Stimulated activated CD8-positive, alpha-beta memory T cell treated with anti-CD3 and anti-CD28 coated beads, Interleukin-7, amount 100 ng/mL, for 1 hour (primary cell): ENCODE measurements at places on chromosomes 1 and 21.

DNA sequence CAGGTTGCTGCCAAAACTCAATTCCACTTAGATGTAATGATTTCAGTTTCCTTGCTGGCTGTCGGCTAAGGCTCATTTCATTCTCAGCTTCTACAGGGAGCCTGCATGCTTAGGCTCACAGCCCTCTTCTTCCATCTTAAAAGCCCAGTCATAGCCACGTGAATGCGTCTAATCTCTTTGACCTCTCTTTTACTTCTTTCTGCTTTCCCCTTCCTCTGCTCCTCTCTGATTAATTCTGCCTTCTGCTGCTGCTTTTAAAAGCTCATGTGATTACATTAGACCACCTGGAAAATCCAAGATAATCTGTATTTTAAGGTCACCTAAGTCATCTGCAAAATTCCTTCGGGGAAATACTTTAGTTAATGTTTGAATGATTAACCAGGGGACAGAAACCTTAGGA, 812.8 kb upstream of the BRINP3 start:
- DNase-seq, result no peak

GRCh38 chr1:52546852-52547251, 6.0 kb downstream of the TUT4 start:
- DNase-seq, result no peak

- no peak for DNase-seq
Observed at GRCh38 chr1:26160527-26161414, 1.9 kb downstream of the FAM110D start.

GRCh38 chr1:181319907-181320306, 163.4 kb upstream of the CACNA1E start:
- DNase-seq, result no peak

DNA sequence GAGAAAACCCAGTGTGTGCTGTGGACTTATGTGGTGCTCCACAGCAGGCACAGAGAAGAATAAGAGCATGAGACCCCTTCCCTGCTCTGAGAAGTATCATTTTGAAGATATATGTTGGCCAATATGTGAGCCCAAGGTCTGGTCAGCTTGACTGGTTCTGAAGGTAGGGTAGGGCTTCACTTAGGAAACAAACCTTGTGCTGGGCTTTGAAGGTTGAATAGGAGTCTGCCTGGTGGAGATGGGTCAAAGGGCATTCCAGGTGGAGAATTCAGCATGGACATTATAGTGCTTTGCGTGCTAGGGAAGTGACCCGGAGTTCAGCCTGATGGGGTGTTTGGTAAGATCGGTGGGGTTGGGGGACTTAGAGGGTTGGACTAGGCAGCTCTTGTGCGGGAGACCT, 99.1 kb downstream of the EPHB2 start:
- no peak for DNase-seq

DNA sequence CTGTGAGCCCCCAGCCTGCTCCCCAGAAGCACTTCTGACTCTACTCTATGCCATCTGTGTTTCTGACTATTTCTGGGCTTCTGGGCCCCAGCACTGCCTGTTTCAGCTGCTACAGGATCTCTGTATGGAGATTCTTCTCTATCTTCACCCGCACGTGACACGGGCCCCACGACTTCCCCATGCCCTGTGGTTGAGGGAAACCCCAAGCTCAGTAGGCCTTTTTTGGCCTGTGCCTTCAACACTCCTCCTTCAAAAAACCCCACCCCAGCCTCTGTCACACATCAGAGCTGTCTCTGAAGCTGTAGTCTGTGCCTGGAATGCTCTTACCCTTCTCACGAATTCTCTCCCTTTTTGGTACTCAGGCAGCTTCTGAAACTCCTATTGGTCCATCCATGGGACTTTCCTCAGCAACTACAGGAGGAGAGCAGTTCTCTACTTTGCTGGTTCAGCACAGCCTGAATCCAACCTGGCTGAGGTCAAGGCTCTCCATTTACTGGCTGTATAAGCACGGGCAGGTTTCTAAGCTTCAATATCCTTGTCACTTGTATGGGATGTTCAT, 2.0 kb upstream of the NID1 start:
- no peak for DNase-seq

DNA sequence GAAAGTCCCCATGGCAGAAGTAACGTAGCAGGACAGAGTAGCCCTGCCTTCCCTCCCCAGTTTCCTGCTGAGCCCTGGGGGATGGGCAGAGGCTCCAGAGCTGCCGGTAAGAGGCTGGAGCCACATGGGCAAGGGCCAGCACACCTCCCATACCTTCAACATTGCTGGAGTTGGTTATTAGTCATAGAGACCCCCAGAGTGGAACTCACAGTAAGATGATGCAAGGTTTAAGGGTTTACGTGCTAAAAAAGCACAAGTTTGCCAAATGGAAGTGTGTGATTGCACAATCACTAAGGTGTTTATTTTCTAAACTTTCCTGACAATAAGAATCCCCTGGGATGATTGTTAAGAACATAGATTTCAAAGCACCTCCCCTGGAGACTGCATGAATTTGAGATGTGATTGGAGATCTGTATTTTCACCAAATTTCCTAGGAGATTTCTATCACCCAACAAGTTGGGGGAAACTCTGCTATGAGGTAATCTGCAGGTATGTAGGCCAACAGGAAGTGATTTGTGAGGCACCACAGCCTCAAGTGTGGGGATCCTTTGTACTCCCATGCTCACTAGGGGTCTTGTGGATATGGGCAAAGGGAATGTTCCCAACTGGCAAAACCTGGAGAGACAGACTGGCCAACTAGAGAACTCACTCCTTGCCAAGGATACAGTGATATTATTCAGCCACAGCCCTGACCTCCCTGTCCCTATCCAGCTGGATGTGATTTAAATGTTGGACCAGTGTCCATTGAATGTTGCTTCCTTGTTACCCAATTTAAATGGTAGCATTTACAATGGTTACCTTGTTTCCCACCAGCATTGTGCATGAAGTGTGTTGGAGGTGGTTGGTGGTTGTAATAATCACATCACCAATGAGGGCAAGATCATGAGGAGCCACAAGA, 37.1 kb upstream of the CSF1 start:
- DNase-seq, result no peak

DNA sequence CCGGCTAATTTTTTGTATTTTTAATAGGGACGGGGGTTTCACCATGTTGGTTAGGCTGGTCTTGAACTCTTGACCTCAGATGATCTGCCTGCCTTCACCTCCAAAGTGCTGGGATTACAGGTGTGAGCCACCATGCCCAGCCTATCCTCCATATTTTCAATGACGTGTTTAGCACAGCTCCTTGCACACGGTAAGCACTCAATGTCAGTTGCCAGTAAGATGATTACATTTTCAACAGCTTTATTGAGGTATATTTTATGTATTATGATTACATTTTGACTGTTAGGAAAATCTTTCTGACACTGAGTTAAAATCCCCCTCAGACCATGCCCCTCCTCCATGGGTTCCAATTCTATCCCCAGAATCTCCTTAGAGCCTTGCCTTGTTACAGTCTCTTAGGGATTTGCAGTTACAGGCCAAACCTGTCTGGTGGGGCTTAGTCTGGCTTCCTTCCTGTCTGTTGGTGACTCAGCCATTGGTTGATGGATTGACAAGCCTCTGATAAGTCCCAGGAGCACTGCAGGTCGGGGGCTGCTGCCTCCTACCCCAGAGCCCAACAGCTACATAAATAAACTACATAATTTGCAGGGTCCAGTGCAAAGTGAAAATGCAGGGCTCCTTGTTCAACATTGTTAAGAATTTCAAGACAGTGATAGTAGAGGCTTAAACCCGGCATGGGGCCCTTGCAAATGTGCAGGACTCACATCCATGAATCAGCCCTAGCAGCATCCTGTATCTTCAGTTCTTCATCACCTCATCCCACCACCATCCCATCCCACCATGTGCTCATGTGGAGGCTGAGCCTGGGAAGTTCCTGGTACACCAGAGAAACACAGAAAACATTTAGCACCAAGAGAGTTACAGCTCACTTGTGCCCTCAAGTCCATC, 23.4 kb downstream of the COA7 start:
- DNase-seq, result no peak

GRCh38 chr1:96048572-96049212, 672.9 kb upstream of the PTBP2 start:
- no peak for DNase-seq

DNA sequence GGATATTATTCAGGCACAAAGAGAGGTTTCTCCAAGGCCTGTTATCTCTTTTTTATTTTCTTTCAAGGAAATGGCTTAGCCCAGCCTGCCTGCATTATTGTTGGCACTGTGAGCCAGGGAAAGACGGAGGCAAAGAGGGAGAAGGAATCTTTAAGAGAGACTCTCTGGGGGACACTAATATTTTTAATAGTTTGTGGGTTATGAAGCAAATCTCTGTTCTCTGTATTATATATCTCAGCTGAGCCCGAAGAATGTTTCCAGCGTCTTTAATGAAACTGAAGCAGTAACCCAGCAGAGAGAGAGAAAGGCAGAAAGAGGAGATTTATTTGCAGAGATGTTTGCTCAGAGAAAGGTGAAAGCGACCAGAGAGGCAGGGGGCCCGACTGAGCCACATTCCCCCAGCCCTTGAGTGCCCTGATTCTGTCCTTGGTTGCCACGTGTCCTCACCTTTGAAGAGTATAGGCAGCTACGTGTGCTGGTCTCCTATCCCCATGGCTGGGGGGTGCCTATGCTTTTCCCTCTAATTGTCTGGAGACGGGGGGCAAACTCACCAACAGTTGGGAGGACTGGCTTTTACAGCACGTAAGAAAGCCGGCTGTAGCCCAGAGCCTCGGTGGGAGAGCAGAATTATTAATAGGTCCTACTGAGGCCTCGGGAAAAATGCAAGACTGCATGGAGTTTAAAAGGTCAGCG, 166.4 kb downstream of the TRABD2B start:
- no peak for DNase-seq

DNA sequence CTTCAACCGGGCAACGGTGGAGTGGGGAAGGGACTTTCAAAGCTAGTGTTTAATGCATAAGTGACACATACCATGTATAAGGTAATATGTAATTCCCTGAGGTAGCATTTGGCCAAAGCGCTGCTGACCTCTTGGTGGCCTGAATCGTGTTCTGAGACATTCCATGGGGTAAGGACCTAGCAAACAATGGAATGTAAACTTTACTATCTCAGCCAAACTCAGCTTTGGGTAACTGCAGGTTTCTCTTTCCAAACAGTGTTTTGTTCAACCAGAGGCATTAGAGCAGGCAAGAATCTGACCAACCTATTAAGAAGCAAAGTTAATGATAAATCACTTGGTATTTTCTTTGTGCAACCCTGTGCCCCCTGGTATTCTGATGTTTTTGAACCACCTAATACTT, 22.0 kb downstream of the TGFB2 start:
- DNase-seq, result no peak

DNA sequence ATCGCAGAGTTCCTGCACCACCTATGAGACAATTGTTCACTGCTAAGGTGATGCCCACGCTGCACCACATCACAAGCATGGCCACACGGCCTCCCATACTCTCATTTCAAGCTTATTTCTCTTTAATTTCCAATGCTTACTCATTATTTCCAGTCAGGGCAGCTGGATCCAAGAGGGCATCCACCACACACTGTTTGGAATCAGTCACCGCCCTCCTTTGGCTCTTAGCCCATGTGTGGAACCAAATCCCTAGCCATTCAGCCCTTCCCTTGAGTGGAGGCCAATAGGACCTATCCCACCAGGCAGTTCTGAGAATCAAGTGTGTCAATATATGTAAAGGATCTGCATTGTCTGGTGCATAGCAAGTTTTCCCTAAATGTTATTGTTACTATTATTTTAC, 26.3 kb upstream of the PALMD start:
- DNase-seq, result no peak

DNA sequence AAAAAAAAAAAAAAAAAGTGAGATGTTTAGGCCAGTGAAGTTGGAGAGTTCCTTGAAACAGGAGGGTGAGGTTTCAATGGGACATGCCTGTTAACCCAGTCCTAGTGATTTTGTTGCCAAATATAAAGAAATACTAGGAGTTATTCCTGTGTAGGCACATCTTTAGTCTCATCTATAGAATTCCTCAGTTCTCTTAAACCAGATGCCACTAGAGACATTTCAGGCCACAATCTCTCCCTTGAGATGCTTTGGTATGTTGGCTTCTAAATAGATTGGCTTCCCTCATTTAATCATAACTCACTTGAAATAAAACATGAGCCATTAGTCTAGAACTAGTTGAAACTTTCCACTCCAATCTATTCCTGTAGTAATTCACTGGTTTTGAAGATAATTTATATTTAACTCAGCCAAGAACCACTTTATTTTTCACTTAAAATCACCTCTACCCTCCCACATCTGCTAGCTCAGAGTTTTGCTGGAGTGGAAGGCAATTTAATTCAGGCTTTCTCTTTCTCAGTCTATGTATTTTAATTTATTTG, 29.8 kb downstream of the GPR137B start:
- no peak for DNase-seq

DNA sequence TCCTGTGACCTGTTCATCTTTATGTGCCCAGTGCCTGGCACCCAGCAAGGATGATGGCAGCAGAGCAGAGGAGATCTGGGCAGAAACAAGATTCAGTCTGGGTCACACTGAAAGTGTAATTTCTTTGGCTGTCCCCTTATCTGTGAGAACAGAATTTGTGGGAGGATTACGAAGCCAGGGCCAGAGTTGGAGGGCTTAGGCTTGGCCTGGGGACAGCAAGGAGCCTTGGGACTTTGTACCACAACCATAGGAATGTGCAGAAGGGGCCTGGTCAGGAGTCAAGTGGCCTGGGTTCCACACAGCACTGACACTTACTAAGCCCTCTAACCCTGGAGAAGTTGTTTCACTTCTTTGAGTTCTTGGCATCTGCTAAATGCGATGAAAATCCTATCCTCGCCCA, 12.8 kb downstream of the PMVK start:
- DNase-seq, result no peak

GRCh38 chr1:239952348-239953308, 139.1 kb upstream of the FMN2 start:
- DNase-seq, result no peak

- DNase-seq, result peak; percentile 59
Observed at GRCh38 chr1:156583821-156584622, 4.5 kb downstream of the TTC24 start.

DNA sequence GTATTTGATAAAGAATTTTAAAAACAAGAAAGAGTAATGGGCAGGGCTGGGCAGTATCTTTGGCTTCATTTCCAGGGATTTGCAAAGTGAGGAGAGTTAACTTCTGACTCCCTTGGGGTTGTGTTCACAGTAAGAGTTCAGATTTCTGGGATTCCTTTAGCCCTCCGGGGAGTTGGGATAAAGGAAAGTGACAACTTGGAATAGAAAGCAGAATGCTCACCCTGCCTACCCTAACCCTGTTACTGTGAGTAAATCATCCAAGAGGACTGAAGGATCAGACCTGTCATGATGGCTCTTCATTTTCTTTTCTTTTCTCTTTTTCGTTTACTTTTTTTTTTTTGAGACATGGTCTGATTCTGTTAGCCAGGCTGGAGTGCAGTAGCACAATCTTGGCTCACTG, 76.1 kb downstream of the CACHD1 start:
- DNase-seq, result no peak

DNA sequence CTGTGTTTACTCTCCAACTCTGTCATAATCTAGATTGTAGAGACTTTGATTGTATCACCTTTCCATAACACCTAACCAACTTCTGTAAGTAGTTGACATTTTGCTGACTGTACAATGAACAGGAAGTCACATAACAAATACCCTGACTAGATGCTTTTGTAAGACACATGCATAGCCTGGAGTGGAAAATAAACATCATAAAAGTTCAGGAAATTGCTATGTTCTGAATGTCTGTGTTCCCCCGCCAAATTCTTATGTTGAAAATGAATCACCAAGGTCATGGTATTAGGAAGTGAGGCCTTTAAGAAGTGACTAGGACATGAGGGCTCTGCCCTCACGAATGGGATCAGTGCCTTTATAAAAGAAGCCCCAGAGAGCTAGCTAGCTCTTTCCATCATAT, 40.4 kb upstream of the ZSWIM5 start:
- DNase-seq, result no peak
